ENCODE measurements at places on chromosomes 3 and 15.

DNA sequence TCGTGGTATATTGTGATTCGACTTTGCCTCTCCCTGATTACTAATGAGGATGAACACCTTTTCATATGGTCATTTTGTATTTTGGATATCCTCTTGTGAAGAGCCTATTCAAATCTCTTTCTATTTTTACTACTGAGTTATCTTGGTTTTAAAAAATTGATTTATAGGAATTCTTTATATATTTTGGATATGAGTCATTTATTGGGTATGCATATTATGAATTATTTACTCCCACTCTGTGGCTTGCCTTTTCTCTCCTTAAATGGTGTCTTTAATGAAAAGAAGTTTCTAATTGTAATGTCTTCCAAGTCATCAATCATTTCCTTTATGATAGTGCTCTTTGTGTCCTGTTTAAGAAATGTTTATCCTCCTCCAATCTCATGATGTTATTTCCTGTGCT, 191.5 kb upstream of the DPH6 start:
- DNase-seq, result no peak

DNA sequence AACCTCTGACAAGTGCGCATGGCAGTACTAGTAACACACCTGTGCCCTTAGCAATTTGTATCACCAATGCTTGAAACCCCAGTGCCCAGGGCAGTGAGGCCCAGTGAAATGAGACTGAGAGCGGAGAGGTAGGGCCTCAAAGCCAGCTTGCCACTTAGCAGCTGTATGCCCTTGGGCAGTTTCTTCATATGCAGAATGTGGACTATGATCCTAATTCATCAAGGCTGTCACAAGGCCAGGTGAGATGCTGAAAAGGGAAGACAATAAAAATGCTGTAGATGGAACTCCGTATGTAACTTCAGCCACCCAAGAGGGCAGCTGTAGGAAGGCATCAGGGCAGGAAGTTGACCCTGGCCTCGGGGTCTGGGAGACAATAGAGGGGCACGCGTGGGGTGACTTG, 74.4 kb downstream of the KY start:
- DNase-seq, result no peak

DNA sequence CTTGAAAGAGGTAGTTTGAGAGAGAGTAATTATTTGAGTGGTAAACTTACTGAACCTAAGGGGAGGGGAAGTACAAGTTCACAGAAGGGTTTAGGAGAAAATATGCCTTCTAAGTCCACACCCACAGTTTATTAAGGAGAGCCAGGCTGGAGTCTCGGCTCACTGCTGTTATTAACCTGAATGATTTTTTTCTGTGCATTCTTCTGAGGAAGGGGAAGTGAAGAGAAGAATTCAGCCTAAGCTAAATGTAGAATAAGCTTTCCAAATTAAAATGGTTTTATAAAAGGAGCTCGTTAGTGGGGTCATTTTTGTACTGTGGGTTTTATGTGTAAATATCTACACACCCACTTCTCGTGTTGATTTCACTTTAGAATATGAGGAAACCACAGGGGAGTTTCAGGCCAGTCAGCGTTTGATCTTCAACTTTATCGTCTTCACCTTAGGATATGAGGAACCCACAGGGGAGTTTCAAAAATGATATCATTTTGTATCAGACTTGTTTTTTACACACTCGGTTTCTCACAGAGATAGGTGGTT, 1.5 kb downstream of the WHAMM start:
- DNase-seq, result peak; percentile 34

DNA sequence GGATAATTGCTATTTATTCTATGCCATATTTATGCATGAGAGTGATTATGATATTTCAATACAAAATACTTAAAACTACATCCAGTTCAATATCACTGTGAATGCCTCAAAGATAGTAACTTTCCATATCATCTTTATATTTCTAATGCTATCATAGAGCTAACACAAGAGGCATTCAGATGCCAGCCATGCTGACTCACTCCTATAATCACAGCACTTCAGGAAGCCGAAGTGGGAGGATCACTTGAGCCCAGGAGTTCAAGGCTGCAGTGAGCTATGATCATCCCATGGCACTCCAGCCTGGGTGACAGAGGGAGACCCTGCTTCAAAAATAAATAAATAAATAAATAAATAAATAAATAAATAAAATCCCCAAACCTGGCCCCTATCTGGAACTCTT, 498.7 kb downstream of the EPHA3 start:
- no peak for DNase-seq

DNA sequence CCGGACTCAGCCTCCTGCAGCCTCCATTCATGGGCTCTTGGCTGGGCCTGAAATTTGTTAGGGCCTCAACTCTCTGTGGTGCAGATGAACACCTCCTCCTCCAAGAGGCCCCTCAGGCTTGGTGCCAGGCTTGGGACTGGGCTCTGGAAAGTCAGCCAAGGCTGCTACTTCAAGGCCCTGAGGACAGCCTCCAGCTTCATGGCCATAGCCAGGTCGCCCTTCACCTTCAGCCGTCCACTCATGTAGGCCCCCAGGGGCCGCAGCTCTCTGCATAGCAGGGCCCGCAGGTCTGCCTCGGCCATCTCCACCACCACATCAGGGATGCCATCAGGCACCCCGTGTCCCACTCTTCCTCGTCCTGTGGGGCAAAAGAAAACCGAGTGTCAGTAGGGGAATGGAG, 8.3 kb downstream of the STOML1 start:
- no peak for DNase-seq

- DNase-seq, result no peak
These were observed 28.3 kb upstream of the ATP2B2 start for GRCh38 chr3:10533737-10534023.

GRCh38 chr15:93189561-93189960, 100.5 kb upstream of the RGMA start:
- DNase-seq, result no peak

GRCh38 chr3:43155464-43156121, 49.7 kb upstream of the POMGNT2 start:
- DNase-seq, result no peak

DNA sequence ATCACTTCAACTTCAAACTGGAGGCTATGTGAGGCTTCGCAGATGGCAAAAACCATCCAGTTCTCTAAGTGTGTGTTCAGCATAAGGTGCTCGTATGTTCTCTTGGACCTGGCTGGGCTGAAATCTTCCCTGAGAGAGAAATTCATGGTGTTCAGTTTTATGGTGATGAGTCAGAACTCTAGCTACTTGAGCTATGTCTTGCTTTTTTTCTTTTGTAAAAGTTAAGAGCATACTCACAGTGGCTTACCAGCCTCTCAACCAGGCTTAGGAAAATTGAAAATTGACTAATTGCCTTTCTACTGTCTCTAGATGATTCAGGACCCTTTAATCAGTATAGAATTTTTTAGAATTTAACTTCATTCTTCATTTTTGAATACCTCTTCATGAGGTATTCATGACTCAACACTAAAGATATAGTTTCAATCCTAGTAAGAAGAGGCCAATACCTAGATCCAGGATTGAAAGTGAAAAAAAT, 617.5 kb downstream of the TBL1XR1 start:
- no peak for DNase-seq

All from activated gamma-delta T cell treated with Interleukin-2 at 50 U/mL for 16 hours (primary cell).